ENCODE measurements at places on chromosomes 2 and 18. TPM values are rescaled to one million over a fixed set of nuclear protein-coding genes. Genes with fewer than 3 reads are reported as not detected.

- no peaks in the 10 kb centered on the region for H3K36me3 ChIP-seq
- H3K4me1 ChIP-seq, result peaks cover 5% of the 10 kb centered on the region
- no peak overlapping the region for H3K4me3 ChIP-seq
- H3K27me3 ChIP-seq, result peaks cover 3% of the 10 kb centered on the region
- no peak overlapping the region for H3K27ac ChIP-seq
- no peak for DNase-seq
These were observed 66.9 kb downstream of the COPS7B start for GRCh38 chr2:231853105-231853504.

Gene ZNF396
- total RNA-seq, result 5.3 TPM

GRCh38 chr18:7207366-7207915, 23.4 kb upstream of the LRRC30 start:
- H3K27me3 ChIP-seq, result no peaks in the 10 kb centered on the region
- H3K4me1 ChIP-seq, result no peaks in the 10 kb centered on the region
- no peak overlapping the region for H3K4me3 ChIP-seq
- no peaks in the 10 kb centered on the region for H3K36me3 ChIP-seq

Gene SPP2
- not detected for total RNA-seq

Gene C2orf66
- total RNA-seq, result not detected

Gene DSG1
- total RNA-seq, result not detected

GRCh38 chr18:37429791-37430190, 135.8 kb downstream of the CELF4 start:
- no peak for DNase-seq
- H3K36me3 ChIP-seq, result no peaks in the 10 kb centered on the region
- H3K27me3 ChIP-seq, result no peaks in the 10 kb centered on the region
- H3K4me1 ChIP-seq, result peaks cover 3% of the 10 kb centered on the region

DNA sequence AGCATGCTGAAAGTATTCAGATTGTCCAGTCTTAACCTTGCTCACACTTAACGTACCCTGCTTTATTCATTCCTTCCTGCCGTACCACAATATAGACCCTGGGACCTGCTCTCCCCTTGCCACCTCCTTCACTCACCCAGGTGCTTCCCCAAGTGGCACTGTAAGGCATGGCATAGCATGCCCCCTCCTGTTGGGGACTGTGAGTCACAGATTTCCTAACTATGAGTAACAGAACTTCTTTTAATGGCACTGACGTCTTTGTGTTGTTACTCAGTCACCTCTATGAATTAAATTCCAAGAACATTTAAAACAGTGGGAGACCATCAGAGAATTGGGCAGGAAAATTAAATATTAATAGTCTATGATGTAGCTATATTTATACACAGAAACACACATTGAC, 117.2 kb downstream of the CTNNA2 start:
- no peak for DNase-seq
- no peak overlapping the region for H3K4me3 ChIP-seq
- no peaks in the 10 kb centered on the region for H3K27me3 ChIP-seq

DNA sequence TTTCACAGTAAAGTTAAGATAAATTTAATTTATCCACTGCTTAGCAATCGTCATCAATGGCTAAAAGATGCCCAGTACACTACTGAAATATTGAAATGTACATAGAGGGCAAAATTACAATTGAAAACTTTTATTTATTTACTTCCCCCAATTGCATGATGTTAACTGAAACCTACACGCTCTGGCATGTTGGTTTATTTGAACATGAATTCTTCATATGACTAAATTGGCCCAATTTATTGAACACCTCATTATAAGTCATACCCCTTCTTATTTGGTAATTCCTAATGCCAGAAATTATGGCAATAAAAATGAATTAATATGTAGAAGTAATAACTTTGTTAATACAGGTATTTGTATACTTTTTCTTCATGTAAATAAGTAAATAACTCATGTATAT, 183.0 kb upstream of the ZC3H15 start:
- H3K4me1 ChIP-seq, result no peaks in the 10 kb centered on the region
- H3K27ac ChIP-seq, result no peak overlapping the region
- DNase-seq, result no peak
- H3K4me3 ChIP-seq, result no peak overlapping the region
- H3K27me3 ChIP-seq, result no peaks in the 10 kb centered on the region
- peaks cover 46% of the 10 kb centered on the region for H3K36me3 ChIP-seq

GRCh38 chr18:79818036-79818435, 20.3 kb downstream of the KCNG2 start:
- peaks cover 9% of the 10 kb centered on the region for H3K4me1 ChIP-seq
- DNase-seq, result no peak
- H3K27ac ChIP-seq, result no peak overlapping the region
- no peaks in the 10 kb centered on the region for H3K36me3 ChIP-seq

DNA sequence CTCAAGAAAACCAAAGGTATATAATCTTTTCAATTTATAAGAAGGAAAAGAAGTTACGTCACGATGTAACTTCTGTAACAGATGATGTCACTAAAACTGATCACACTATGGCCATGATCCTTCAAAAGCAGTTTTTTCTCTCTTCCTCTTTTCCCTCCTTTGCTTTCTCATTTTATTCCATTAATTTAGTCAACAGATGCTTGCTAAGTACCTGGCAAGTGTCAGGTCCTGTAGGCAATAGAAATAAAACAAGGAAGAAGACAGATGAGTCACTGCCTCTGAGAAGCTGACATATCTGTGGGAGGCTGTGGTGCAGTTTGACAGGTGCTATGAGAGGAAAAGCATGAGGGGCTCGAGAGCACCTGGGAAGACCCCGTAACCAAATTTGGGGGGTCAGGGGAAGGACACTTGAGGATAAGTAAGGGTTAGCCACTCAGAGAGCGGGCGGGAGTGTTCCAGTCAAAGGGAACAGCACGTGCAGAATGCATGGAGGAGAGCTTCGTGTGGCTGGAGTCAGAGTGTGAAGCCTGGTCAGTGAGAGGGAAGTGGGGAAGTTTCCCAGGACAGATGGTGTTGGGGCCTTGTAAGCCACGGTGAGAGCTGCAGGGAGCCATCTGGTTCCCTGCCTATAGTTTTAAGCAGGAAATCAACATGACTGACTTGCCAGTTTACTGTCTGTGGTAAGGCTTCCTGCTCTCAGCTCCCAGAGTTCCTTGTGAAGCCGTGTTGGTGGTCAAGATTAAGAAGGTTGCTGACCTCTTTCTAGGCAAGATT, 198.8 kb upstream of the FOSL2 start:
- peaks cover 18% of the 10 kb centered on the region for H3K36me3 ChIP-seq
- H3K4me1 ChIP-seq, result peaks cover 6% of the 10 kb centered on the region
- no peak overlapping the region for H3K4me3 ChIP-seq
- no peaks in the 10 kb centered on the region for H3K27me3 ChIP-seq
- DNase-seq, result no peak
- no peak overlapping the region for H3K27ac ChIP-seq

GRCh38 chr2:75707901-75708300, 2.8 kb downstream of the GCFC2 start:
- H3K4me1 ChIP-seq, result peaks cover 32% of the 10 kb centered on the region
- peaks cover 30% of the 10 kb centered on the region for H3K36me3 ChIP-seq
- H3K27ac ChIP-seq, result no peak overlapping the region
- DNase-seq, result no peak
